Omental fat pad (tissue), 4 donors: ENCODE measurements at places on chromosomes 2 and 18. TPM values are rescaled to one million over a fixed set of nuclear protein-coding genes. Genes with fewer than 3 reads are reported as not detected.

DNA sequence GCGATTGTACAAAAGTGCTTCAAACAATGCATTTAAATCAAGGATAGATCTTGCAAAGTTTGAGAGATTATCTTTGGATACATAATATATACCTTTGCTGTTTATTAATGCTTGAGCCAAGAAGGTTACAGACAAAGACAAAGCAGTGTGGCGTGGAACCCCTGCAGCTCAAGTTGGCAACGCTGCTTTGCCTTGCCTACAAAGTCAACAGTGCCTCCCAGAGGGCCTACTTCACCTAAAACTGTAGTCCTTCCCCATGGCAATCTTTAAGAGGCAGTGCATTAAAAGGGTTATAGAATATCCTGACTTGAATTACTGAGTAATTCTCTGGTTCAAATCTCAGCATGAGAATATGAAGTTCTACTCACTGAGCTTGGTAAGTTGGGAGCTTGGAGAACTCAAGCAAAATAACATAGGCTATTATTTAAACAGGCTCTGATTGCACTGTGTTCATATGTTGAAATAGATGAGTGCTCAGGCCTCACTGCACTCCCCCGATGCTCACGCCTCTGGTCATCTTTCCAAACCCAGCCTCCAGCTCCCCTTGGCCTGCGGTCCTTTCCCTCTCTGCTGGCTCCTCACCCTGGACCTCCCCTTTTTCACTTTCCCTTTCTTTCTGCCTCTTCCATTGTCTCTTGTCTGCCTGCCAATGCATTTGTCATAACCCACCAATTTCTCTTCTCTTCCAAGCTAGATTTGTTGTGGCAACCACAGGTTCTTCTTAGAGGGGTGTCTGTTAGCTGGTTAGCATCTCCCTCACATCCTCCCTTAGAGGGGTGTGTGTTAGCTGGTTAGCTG is 96.5 kb downstream of the MYT1L start:
- DNase-seq, result no peak

- no peak for DNase-seq
Measured at GRCh38 chr2:135555311-135555710, 24.0 kb downstream of the R3HDM1 start.

- DNase-seq, result no peak
Measured at GRCh38 chr2:130749078-130749477, 6.3 kb upstream of the AMER3 start.

GRCh38 chr18:14914121-14914520 is 166.1 kb downstream of the ANKRD30B start:
- no peak for DNase-seq

- no peak for DNase-seq
Measured at GRCh38 chr2:62870966-62871365, 165.5 kb downstream of the EHBP1 start.

GRCh38 chr18:76359909-76360308 is 135.1 kb downstream of the ZNF516 start:
- no peak for DNase-seq

COL6A3 gene
- total RNA-seq, result 283 TPM

ANKRD62 gene
- total RNA-seq, result not detected
